ENCODE measurements at places on chromosomes 16 and 17.
A peak's percentile ranks its signal among the peaks of the same experiment; 100 is the strongest.

GRCh38 chr17:82281502-82282238 is 8.2 kb upstream of the CSNK1D start:
- no peak for DNase-seq

GRCh38 chr17:49753959-49754391 is 10.0 kb downstream of the FAM117A start:
- DNase-seq: no peak

DNA sequence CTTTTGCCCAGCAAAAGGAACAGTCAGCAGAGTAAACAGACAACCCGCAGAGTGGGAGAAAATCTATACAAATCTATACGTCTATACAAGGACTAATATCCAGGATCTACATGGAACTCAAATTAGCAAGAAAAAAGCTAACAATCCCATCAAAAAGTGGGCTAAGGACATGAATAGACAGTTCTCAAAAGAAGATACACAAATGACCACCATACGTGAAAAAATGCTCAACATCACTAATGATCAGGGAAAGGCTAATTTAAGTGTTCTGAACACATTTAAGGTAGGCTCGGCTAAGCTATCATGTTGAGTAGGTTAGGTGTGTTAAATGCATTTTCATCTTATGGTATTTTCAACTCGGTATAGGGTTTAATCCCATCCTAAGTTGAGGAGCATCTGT is 598.0 kb downstream of the WWOX start:
- DNase-seq: no peak

GRCh38 chr17:37725601-37726146 is 19.2 kb downstream of the HNF1B start:
- no peak for DNase-seq

DNA sequence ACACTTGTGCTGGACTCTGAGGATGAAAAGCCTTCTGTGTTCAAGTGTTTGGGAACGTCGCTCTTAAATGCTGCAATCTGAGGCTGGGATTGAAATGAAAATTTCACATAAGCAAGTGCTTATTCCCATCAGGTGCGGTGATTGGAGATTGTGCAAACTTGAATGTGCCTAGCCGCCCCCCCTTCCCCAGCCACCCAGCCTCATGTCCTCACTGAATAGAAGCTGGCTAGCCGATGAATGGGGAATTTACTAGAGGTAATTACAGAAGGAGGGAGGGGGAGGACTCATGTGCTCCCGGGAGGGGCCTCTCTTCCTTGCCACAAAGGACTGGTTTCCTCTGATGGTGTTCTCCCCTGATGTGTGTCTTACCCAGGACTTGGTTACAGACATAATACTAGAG is 544.8 kb upstream of the EEF2KMT start:
- no peak for DNase-seq

- DNase-seq: no peak
Measured at GRCh38 chr16:72138064-72138572, 33.8 kb downstream of the PMFBP1 start.

DNA sequence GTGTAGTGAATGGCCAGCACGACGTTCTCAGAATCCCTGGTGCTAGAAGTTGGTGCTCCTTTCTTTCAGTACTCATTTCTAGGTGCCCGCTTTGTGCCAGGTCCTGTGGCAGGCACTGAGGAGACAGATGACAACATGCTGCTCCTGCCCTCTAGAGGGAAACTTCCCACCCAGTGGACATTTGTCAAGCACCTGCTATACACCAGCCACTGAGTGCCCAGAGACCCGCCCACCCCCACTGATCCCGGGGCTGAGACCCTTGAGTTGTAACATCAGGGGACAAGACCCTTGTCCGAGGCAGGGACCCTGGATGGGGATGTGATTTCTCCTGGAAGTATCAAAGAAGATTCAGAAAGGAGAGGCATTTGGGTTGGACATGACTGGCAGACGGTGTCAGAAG is 25.1 kb downstream of the UNC13D start:
- no peak for DNase-seq

DNA sequence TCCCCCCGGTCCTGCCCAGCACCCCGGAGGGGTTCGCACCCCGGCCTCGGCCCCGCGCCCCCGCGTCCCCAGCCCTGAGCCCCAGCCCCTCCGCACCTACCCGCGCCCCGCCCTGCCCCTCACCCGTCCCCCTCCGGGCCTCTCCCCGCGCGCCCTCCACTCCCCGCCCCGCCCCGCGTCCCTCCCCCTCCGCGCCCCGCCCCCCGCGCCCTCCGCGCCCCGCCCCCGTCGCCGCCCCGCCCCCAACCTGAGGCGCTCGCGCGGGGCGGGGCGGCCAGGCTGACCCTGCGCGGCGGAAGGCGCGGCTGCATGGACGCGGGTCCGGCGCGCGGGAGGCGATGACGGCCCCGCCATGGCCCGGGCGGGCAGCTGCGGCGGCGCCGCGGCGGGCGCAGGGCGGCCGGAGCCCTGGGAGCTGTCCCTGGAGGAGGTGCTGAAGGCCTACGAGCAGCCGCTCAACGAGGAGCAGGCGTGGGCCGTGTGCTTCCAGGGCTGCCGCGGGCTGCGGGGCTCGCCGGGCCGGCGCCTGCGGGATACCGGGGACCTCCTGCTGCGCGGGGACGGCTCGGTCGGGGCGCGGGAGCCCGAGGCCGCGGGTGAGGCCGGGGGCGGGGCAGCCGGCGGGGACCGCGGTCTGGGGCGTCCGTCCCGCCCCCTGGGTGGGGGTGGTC is at the start of gene SPIRE2:
SPIRE2 (plus strand) TSS at position 277 of the 671 bp plus-strand sequence; CDS start at position 353, 76 bp downstream.
- DNase-seq: peak; percentile 9

DNA sequence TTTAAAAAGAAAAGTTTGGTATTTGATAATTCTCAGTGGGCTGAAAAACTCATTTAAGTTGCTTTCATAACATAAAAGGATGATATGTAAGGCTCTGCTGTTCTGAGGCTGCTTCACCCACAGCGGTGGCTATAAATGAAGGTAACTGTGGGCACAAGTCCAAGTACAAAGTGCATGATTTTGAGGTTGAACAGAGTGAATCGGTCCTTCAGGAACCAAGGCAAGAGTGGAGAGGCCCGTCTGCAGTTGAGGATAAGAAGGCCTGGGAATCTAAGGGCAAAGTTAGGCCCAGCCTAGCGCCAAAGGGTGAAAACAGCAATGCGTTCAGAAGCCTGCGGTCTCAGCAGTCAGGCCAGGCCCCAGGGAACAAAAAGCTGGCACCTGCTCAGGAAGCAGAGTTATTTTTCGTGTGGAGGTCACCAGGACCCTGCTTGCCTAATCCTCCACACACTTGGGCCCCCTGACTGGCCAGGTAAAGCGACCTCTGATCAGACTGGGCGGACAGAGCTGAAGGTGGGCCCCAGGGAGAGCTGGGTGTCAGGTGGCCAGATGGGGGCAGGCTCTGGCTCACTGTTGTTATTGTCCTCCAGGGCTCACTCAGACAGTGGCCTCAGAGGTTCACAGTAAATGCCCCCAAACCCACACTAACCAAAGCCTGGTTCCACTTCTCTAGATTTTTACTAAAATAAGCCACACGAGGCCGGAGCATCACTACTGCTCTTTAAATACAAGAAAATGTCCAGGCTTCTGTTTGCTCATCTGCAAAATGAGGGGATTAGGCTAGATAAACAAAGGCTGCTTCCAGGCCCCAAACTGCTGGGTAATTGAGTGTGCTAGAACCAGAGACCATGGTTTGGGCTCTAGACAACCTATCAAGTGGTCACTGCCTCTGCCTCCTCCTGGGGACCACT is 46.5 kb downstream of the TEX2 start:
- DNase-seq: no peak

DNA sequence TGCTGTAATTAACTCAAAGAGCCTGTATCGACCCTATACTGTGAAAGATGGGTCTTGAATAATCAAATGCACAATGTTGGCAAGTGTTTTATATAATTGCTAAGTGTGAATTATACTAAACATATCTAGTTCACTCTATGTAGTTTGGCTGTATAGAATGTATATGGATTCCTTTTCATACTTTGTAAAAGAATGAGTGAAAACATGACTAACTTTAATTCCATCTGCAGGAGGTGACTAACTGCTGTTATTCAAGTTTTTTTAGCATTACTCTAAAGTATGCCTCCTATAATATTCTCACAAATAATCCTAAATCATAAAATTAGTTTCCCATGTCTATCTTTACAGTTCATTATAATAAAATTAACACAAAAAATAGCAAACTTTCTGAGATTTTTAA is 394.0 kb upstream of the MON1B start:
- no peak for DNase-seq

DNA sequence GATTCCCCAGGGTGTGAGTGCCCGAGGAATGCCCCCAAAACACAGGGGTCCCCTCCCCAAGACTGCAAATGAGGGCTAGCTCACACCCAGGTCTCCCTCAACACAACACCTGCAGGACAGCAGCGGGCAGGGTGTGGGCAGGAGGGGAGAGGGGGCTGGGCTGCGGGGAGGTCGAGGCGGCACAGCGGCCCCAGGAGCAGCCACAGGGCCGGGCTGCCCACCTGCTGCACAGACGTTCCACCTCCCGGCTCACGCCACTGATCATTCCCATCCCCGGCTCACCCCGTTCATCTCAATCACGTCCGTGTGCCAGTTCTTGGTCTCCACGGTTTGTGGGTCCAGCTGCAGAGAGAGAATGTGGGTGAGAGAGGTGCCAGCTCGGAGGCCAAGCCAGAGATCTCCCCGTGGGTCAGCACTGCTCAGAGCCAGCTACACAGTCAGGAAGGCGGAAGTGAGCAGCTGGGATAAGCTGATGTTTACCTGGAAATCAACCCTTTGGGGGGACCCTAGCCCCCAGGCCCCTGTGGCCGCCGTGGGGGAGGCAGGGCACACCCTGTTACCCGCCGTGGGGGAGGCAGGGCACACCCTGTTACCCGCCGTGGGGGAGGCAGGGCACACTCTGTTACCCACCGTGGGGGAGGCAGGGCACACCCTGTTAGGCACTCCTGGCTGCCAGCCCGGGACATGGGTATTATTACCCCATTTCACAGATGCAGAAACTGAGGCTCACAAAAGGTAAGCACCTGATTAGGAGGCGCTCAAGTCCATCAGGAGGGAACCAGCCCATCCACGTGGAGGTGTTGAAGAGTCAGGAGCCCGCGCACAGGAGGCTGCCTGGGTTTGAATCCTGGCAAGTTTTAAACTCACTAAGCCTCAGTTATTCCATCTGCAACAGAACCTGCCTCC is 16.1 kb downstream of the TIMM22 start:
- no peak for DNase-seq

DNA sequence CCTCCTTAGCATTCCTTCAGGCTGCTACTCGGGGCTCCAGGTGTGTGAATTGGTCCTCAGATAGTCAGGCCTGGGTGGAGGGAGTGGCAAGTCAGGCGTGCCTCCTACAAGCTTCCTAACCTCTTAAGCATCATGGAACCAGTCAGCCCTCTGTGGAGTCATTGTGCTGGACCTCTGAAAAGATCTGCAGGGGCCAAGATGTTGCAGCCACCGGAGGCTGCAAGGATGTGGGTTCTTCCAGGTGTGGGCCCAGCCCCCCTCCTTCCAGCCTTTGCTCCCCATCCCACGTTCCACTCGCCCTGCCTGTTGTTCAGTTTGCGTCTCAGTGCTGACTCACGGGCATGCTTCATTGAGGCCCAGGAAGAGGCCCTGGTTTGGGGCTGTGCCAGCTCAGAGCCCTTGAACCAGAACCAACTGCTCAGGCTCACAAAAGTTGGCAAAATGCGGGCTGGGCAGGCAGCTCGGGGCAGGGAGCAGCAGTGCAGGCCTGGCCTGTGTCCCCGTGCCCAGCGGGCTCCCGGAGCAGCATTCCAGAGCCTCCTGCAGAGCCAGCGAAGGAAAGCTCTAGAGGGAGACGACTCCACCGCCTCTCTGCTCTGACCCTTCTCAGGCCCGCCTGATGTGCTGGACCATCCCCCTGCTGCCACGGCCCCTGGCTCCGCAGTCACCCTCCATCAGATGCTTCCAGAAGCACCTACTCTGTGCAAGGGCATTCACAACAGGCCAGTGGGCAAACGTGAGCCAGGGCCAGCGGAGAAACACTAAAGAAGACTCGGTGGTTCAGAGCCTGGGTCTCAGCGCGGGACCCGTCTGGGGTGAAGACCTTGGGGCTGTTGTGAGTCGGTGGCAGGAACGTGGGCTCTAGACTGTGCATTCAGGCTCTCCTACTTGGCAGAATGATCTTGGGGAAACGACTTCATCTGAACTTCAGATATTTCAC is 7.5 kb downstream of the LDHD start:
- DNase-seq: peak; percentile 50

- DNase-seq: no peak
Measured at GRCh38 chr17:4744999-4745969, 5.6 kb upstream of the CXCL16 start.

- peak; percentile 69 for DNase-seq
Measured at GRCh38 chr17:49696233-49696761, 11.5 kb downstream of the SLC35B1 start.

DNA sequence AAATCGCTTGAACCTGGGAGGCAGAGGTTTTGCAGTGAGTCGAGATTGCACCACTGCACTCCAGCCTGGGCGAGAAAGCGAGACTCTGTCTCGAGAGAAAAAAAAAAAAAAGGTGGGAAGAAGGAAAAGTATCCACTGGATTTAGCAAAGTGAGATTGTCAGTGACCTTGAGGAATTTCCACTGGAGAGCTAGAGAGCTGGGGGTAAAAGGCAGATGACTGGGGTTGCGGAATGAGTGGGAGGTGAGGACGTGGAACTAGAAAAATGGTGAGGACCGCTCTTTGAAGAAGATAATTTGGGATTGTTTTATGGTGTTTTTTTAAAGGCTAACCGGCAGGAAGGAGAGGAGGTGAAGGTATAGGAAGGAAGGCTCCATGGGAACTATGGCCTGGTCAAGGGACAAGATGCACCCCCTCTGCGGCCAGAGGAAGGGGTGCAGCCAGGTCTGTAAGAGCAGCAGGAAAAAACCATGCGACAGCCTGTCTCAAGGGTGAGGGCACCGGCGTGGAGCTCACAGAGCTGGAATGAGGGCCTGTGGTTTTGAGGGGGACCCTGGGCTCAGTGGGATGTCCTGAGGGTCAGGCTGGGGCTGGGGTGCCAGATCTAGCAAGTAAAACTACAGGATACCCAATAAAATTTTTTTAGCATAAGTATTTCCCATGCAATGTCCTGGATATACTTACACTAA is 694 bp upstream of the MLST8 start:
- no peak for DNase-seq

DNA sequence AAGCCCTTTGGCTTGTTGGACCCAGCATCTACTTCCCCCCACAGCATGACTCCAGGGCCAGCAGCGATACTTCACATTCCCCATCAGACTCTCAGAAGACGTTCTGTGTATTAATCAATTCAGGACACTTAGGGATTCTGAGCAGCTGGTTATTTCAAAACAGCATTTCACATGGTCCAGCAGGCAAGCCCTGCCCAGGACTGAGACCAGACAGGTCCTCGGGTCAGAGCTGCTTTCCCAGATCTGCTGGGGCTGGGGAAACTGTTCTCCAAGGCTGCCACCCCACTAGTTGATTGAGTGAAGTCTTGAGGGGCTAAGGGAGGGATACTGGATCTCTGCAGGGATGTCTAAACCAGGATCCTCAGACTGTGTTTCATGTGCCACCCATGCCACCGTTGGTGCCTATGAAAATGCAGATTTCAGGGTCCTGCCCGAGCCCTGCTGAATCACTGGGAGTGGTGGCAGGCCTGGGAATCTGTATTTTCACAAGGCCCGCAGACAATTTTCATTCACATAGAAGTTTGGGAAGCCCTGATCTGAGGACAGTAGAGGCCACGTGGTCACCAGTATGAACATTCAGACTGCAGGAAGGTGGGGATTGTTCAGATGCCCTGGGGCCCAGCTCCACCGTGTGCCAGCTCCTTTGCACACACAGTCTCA is 40.6 kb upstream of the CDH5 start:
- no peak for DNase-seq
